ENCODE measurements at places on chromosomes 6 and 20. TPM values are rescaled to one million over a fixed set of nuclear protein-coding genes. Genes with fewer than 3 reads are reported as not detected.
A peak's percentile ranks its signal among the peaks of the same experiment; 100 is the strongest.

The VSX1 gene
- total RNA-seq, result not detected

The HDAC2 gene
- total RNA-seq, result 75.7 TPM

The SRSF12 gene
- not detected for total RNA-seq

The TMEM244 gene
- not detected for total RNA-seq

The HLA-DQA1 gene
- 2.7 TPM for total RNA-seq

DNA sequence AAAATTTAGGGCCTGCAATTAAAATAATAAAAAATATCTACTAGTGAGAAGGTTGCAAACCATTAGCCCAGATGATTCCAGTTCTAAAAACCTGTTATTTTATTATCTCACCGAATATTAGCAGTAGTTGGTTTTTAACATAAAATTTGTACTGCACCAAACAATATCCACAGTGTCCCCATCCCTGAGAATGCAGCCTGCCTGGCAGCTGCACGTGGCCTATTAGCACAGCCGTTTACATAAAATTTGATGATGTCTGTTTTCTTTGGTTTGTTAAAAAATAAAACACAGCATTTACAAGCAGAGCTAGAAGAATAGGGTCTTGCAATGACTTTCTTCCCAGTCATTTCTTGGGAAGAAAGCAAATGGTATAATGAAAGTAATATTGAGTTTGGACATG, 58.2 kb downstream of the FUT9 start:
- no peaks in the 10 kb centered on the region for H3K27me3 ChIP-seq
- H3K4me1 ChIP-seq, result no peaks in the 10 kb centered on the region
- H3K36me3 ChIP-seq, result no peaks in the 10 kb centered on the region
- H3K4me3 ChIP-seq, result no peak overlapping the region

GRCh38 chr6:138970856-138971425, 17.1 kb downstream of the REPS1 start:
- no peak for DNase-seq
- H3K27ac ChIP-seq, result no peak overlapping the region
- peaks cover 5% of the 10 kb centered on the region for H3K36me3 ChIP-seq

GRCh38 chr6:144722925-144723324, 437.8 kb downstream of the UTRN start:
- peaks cover 50% of the 10 kb centered on the region for H3K36me3 ChIP-seq
- no peak for DNase-seq
- no peaks in the 10 kb centered on the region for H3K27me3 ChIP-seq
- H3K27ac ChIP-seq, result no peak overlapping the region

DNA sequence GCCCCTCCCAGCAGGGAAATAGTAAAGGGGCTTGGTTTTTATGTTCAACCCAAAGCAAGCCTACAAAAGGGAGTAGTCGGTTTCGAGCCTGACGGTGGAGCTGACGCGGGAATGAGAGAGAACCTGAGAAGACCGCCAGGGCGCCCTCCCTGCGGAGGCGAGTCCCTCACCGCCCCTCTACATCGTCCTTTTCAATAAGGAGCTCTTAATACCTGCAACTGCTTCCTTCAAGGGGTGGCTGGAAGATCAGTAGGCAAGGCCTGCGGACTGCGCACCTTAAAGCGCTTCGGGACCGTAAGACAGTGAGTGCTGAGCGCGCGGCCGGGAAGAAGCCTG, 709 bp upstream of the ZNF76 start:
- peaks cover 4% of the 10 kb centered on the region for H3K36me3 ChIP-seq
- H3K27me3 ChIP-seq, result no peaks in the 10 kb centered on the region
- H3K4me3 ChIP-seq, result peak overlapping the region; percentile 97
- peaks cover 33% of the 10 kb centered on the region for H3K4me1 ChIP-seq
- H3K27ac ChIP-seq, result peak overlapping the region; percentile 92
- peak; percentile 58 for DNase-seq

GRCh38 chr6:168095716-168096250, 16.8 kb upstream of the FRMD1 start:
- no peak for DNase-seq
- no peak overlapping the region for H3K27ac ChIP-seq
- no peaks in the 10 kb centered on the region for H3K36me3 ChIP-seq
- H3K4me3 ChIP-seq, result no peak overlapping the region
- peaks cover 5% of the 10 kb centered on the region for H3K27me3 ChIP-seq

GRCh38 chr6:74369556-74369993, 673.6 kb downstream of the CD109 start:
- H3K36me3 ChIP-seq, result no peaks in the 10 kb centered on the region
- H3K27ac ChIP-seq, result no peak overlapping the region
- H3K4me1 ChIP-seq, result no peaks in the 10 kb centered on the region
- no peak for DNase-seq

DNA sequence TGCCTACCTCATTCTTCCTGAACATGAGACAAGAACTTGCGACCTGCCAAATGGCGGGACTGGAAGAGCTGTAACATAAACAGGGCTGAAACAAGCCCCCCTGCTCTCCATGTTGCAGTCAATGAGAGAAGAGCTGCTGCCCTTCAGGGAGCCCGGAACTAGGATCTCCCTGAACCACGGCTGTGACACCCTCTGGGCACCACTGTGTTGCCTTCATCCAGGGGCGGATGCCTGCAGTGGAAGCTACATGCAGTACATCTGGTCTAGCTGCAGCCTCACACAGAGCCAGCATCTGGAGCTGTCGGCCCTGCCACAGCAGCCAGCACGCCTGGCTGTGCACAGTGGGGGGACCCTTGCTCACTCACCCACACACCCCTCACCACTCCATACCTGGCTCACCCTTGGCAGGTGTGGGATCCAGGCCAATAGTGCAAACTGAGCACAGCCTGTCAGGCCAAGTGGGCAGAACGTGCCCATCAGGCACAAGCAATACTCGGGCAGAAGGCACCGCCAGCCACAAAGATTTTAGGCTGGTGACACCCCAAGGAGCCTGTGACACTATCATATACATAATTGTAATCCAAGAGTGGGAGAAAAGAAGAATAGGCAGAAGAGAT, 451.3 kb downstream of the HTR1B start:
- H3K27me3 ChIP-seq, result no peaks in the 10 kb centered on the region
- H3K4me3 ChIP-seq, result no peak overlapping the region
- H3K36me3 ChIP-seq, result no peaks in the 10 kb centered on the region
- no peak overlapping the region for H3K27ac ChIP-seq
- no peak for DNase-seq
- no peaks in the 10 kb centered on the region for H3K4me1 ChIP-seq
